ENCODE measurements at places on chromosomes 1 and 21.

DNA sequence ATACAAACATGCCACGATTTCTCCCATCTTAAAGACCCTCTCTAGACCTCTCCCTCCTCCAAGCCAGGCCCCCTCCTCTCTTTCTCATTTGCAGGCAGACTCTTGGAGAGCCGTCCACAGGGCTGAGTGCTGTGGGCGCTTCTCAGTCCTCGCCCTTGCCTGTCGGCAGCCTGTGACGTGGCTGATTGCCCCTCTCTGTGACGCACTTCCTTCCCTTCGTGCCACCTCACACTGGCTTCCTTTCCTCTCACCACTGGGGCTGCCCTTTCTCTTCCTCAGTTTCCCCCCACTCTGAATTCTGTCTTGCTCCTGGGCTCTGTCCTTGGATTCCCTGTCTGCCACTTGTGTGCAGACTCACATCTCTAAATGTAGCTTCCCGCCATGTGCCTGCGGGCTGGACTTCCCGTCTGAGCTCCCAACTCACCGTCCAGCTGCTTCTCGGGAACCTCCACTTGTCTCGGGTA lies 227.2 kb downstream of the CAMTA1 start:
- DNase-seq: no peak

DNA sequence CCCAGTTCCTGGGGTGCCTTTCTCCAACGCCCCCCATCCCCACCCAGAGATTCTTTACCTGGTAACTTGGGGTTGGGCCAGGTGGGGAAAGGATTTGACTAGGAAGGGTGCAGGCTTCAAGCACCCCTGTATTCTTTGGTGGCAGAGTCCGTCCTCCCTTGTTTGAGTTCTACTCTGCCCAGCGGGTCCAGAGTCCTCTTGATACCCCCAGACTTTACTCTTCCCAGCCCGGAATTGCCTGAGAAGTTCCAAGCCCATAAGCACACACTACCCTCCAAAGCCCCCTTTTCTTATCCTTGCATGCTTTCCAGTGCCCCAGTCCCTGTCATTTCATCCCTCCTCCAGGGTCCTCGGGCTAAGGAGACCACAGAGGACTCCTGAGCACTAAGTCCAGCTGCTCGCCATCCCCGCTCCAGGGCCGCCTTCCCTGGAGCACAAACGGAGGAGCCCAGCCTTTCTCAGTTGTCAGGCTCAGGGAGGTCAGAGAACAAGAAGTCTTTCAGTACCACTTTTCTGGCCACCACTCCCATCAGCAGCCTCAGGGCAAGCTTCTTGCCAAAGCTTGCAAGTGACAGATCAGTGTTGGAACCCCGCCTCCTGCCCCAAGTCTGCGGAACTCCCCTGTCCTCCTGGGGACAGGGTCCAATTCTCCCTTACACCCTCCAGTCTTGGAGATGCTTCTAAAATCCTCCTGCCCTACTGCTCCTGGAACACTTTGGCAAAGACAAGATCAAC lies 12.2 kb downstream of the SLC45A3 start:
- no peak for DNase-seq

GRCh38 chr21:15781986-15782385 lies 52.2 kb downstream of the USP25 start:
- DNase-seq: no peak

DNA sequence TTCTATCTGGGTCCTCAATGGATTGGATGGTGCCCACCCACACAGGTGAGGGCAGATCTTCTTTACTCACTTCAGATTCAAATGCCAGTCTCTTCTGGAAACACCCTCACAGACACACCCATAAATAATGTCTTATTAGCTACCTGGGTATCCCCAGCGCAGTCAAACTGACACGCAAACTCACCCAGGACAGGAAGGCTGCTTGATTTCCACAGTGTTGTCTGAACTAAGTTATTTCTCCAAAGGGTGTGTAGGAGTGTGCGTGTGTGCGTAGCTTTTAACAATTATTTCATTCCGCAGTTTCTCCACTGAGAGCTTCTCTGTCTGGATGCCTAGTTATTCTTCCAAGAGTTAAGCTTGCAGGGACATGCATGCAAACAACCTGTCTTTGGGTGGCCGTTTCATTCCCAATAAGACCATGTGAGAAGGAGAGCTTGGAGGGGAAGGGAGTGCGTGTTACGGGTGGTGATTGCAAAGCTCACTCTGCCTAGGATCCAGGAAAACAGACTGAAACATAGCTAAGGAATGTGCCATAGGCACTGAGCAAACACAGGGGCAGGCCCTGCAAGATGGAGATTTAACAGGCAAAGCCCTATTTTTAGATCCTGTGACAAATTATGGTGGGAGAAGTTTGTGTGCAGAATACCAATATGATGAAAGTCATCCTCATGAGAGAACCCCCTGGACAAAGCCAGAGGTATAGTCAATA lies 269.7 kb downstream of the DYRK1A start:
- no peak for DNase-seq

DNA sequence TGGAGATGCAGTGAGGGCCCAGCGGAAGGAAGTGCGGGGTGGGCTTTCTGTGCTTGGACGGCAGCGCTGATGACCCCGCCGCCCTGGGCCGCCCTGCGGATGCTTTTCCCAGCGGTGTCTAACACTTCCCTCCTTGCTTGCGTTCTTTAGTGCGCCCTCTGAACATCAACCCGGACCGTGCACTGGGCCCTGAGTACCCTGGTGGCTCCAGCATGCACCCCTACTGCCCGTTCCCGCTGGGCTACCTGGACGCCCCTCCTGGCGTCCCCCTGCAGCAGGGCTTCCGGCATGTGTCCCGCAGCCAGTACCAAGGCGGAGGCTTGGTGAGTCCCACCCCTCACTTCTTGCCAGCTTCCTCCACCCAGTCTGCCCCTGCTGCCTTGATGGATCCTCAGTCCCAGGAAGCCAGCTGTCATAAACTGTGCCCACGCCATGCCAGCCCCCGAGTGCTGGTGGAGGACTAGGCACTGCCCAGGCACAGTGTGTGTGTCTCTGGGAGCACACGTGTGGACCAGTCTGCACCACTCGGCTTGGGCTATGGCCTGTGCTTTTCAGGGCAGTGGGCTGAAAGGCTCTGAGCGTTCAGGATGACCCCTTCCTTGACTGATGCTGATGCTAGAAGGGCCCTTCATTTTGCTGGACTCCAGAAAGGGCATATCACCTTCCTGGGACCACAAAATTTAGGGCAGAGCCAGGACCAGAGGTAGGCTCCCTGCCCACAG lies 2.3 kb downstream of the DMRTB1 start:
- no peak for DNase-seq

DNA sequence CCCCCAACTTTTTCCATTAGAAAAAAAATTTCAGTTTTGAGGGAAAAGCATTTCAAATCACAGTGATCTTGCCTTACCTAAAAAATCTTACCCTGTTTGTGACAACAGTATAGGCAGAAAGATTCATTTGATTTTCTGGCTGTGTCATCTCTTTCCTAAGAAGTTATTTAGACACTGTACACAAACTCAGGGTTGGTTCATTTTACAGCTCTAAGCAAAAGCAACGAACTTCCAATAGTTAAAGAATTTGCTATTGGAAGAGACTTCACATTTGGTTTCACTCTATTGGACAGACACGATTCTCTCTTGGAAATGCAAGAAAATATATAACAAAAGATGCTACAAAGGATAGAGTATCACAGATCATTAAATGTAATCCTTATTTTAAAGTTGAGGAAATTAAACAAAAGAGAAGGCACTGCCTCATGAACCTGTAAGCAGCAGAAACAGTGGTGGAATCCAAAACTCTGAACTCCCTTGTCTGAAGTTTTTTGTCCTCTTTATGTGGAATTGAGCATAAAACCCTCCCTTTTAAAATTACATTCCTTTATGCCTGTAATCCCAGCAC lies 20.8 kb downstream of the EYA3 start:
- DNase-seq: no peak

- no peak for DNase-seq
Observed at GRCh38 chr1:86823386-86823785, 90.5 kb downstream of the SELENOF start.

GRCh38 chr1:89974696-89975470 lies 20.0 kb upstream of the ZNF326 start:
- DNase-seq: no peak

GRCh38 chr1:109883248-109883955 lies 27.2 kb upstream of the CSF1 start:
- no peak for DNase-seq

GRCh38 chr1:109185990-109186732 lies 27.6 kb upstream of the SARS1 start:
- DNase-seq: no peak

DNA sequence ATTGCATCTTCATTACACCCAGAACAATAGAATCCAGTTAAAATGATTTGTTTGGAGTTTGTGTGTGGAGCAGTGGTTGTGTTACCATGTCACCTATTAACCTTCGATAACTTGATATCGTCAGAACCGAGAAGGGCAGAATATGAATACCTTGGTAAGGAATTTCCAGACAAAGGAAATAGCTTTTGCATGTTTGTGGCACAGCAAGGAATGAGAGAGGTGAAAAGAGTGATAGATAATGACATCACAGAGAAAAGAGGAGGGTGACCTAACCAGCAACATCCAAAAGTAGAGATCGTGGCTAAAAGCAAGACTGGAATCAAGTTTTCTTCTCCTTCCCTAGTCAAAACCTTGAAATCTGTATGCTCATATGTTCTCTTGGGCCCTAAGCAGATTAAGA lies 244.6 kb upstream of the NEGR1 start:
- no peak for DNase-seq

- DNase-seq: no peak
Observed at GRCh38 chr1:22281521-22282363, 138.8 kb upstream of the WNT4 start.

GRCh38 chr1:25118546-25118945 lies 113.8 kb downstream of the SYF2 start:
- DNase-seq: no peak

DNA sequence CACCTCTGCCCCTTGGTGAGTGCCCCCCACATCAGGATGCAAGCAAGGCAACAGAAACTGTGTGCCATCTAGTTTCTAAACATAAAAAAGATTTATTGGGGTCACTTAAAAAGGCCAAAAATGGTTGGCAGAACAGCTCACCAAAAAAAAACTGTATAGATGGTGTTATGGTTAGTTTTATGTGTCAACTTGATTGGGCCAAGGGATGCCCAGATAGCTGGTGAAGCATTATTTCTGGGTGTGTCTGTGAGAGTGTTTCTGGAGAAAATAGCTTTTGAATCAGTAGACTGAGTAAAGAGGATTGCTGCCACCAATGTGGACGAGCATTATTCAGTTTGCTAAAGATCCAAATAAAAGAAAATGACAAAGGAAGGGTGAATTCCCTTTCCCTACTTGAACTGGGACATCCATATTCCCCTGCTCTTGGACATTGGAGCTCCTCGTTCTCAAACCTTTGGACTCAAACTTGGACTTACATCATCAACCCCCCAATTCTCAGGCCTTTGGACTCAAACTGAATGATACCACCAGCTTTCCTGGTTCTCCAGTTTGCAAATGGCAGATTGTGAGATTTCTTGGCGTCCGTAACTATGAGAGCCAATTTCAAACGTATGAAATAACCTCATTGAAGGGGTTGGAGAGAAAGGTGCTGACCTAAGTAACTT lies 16.9 kb downstream of the CAPN9 start:
- DNase-seq: no peak

Measured in SHP77 (cell line).